ENCODE measurements at places on chromosomes 6 and 20.
A peak's percentile ranks its signal among the peaks of the same experiment; 100 is the strongest.

DNA sequence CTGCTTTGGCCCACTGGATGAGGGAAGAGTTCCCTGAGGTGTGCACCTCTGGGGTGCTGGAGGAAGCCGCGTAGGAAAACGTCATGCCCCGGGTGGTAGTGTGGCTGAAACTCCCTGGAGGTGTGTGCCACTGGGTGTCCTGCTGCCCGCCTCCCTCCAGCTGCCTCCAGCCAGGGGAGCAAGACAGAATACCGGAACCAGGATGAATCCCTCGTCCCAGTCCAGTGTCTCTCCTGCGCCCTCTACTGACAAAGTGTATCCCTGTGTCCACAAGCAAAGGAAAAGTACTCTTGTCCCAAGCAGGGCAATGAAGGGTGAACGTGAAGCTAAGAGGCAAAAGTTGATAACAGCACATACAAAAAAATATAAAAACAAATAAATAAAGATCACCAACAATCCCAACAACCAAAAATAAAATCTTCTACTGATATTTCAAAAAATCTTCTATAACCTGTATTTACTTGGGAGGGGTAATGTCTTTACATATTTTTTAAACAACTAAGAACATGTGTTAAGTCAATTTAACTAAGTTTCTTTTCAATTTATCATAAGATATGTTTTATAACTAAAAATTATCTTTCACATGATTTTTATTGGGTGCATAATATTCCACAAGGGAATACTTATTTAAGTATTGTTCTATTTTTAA lies 437.6 kb downstream of the MAFB start:
- peak; percentile 29 for DNase-seq

GRCh38 chr6:118588626-118589025 lies 40.5 kb downstream of the PLN start:
- no peak for DNase-seq

DNA sequence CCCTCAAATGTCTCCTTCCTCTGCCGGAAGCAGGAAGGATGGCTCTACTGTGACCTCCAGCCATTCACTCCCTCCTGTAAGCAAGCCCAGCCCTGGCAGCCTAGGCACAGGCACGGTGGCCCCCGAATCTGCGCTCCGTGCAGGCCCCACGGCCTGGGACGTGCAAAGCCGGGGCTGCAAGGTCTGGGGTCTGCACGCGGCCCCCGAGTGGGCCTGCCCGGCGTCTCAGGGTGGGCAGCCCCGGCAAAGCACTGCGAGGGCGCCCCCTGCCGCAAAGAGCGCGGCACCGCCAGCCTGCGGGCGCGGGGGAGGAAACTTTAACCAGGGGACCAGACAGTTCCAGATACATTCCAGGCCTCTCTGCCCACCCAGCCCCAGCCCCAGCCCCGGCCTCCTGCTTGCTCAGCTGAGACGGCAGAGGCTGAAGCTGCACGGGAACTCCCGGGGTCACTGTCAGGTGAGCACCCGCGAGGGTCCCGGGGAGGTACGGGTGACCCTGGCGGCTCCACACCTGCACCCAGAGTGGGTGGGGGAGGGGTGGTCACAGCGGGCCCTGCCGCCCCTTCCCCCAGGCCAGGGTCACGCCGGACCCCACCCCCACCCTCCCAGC lies 98.8 kb downstream of the ASXL1 start:
- DNase-seq: peak; percentile 17

- DNase-seq: no peak
Measured at GRCh38 chr20:62426699-62427131, 624 bp downstream of the RBBP8NL start.

GRCh38 chr20:53929974-53930650 lies 140.3 kb downstream of the BCAS1 start:
- DNase-seq: no peak

DNA sequence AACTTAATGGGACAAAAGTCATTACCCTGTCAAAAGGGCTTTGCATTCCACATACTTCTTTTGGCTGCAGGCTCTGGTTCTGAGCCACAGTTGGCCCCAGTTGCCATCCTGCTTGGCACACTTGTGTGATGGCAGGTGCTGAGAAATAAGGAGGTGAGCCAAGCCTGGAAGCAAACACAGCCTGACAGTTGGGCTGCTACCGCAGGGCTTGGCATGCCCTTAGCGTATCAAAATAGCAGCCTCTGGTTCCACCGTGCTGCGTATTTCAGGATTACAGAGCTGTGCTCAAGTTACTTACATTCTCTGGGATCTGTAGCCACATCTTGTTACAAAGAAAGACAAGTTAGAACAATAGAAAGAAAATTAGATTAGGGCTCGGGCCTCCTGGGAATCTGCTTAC lies 11.1 kb downstream of the MTHFD1L start:
- DNase-seq: no peak

DNA sequence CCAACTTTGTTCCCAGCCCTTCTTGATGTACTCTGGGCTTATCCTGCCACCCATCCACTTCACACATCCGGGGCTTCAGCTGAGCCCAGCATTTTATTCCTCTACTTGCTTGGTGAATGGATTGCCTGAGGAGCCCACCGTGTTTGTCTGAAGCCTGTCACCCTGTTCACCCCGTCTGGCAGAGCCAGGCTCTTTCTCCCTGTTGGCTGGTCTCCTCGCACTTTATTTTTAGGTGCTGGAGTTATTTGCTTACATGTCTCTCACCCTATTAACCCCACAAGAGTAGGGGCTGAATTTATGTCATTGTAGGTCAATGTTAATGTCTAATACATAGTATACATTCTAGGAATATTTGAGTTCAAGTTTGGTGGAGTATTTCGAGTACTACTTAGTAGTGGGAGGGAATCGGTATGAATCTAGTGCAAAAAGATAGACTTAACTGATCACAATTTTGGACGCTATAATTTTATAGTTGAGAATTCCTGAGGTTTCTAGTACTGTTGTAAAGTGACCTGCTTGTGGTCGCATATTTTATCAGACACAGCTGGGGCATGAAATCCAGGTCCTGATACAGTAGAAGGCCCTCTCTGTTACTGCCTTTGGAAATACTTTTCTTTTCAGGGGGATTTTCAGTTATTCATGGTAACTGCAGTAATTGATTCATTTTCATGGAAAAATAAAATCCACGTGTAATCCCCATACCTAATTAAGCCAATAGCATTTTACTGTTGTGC lies 10.8 kb downstream of the JARID2 start:
- no peak for DNase-seq

- no peak for DNase-seq
Measured at GRCh38 chr20:3783068-3783489, 1.8 kb upstream of the SPEF1 start.

GRCh38 chr6:168774381-168774780 lies 333.4 kb downstream of the SMOC2 start:
- no peak for DNase-seq

Measured in inflammatory macrophage (primary cell).